Foreskin keratinocyte (primary cell): ENCODE measurements at places on chromosomes 6 and 20. TPM values are rescaled to one million over a fixed set of nuclear protein-coding genes. Genes with fewer than 3 reads are reported as not detected.
A peak's percentile ranks its signal among the peaks of the same experiment; 100 is the strongest.

GRCh38 chr6:160238761-160239751 lies 19.6 kb downstream of the SLC22A2 start:
- no peak for DNase-seq

DNA sequence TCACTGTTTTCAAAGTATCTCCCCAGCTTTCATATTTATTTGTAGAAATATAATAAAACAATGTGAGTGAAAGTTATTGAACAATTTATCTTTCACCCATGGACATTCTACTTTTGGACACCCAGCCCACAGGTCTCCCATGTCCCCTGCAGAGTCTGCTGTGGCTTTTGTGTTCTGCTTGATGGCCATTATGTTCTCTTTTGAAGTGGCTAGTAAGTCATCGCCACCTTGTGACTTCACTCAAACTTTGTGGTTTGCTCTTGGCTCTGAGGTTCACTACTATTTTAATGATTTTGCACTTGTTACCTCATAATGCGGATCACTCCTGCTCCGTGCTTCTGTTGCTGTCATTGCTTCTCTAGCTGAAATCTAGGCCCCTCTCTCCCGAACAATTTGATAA lies 10.2 kb upstream of the DEFB113 start:
- no peak for DNase-seq

GRCh38 chr6:37807656-37808055 lies 11.9 kb upstream of the ZFAND3 start:
- peak; percentile 49 for DNase-seq

DNA sequence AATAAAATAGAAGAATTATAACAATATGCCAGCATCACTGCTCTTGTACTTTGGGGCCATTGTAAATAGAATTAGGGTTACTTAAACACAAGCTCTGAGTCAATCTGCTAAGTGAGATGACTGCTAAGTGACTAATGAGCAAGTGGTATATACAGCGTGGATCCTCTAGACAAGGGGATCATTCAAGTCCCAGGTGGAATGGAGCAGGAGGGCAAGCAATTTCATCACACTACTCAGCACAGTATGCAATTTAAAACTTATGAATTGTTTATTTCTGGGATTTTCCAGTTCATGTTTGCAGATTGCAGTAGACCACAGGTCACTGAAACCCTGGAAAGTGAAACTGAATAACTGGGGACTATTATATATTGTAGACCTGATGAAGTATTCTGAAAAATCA lies 235.3 kb downstream of the BTBD3 start:
- DNase-seq = peak; percentile 83

GRCh38 chr6:28587746-28588075 lies 62.0 kb downstream of the GPX5 start:
- DNase-seq = peak; percentile 3

- no peak for DNase-seq
Measured at GRCh38 chr6:5676701-5677100, 330.0 kb downstream of the NRN1 start.

Gene GABRR2
- not detected in 2 replicates for total RNA-seq

Gene MTHFD1L
- 44.5 and 45.7 TPM in 2 replicates for total RNA-seq

Gene RAB44
- 0.03 TPM in 1 of 2 replicates, not detected in the other for total RNA-seq

Gene DSN1
- 21.3 and 22.6 TPM in 2 replicates for total RNA-seq

Gene PPP2R5D
- 42.9 and 44.4 TPM in 2 replicates for total RNA-seq

Gene TRIM31
- 0.04 TPM in 1 of 2 replicates, not detected in the other for total RNA-seq

Gene SAPCD1
- 2.4 and 3.1 TPM in 2 replicates for total RNA-seq
